ENCODE measurements at places on chromosomes 11 and 22. TPM values are rescaled to one million over a fixed set of nuclear protein-coding genes. Genes with fewer than 3 reads are reported as not detected.
A peak's percentile ranks its signal among the peaks of the same experiment; 100 is the strongest.

DNA sequence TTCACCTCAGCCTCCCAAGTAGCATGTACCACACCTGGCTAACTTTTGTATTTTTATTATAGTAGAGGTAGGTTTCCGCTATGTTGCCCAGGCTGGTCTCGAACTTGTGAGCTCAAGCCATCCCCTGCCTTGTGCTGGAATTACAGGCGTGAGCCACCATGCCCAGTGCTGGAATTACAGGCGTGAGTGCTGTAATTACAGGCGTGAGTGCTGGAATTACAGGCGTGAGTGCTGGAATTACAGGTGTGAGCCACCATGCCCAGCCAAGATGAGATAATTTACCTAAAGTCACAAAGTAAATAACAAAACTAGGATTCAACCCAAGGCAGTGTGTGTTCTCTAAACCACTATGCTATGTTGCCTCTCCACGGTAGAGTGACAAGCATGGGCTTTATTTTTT lies 3.6 kb upstream of the UBXN1 start:
- no peak overlapping the region for H3K27ac ChIP-seq
- DNase-seq: no peak
- peaks cover 20% of the 10 kb centered on the region for H3K4me1 ChIP-seq
- peaks cover 11% of the 10 kb centered on the region for H3K36me3 ChIP-seq

DNA sequence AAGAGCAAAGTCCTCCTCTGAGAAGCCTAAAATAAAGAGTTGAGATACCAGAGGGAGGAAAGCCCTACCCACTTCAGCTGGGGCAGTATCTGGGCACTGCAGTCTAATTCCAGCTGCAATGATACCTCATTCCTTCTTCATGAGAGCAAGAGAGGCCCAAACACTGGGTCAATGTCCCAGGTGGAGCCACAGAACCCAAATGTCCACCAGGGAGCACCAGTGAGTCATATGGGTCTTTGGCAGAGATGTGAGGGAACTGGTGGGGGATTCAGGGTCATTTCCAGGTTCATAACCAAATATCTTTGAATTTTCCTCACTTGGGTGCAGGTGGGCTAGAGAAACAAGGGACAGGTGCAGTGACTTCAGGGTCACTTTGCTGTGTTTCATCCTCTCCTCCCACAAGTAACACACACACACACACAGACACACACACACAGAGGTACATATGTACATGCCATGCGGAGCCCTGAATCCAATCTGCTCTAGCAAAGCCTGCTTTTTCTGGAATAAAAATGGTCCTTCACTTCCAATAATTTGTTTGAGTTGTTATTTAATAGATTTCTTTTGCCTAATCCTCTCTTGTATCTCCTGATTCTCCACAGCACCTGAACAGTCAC lies 585.4 kb downstream of the SOX6 start:
- no peaks in the 10 kb centered on the region for H3K27me3 ChIP-seq
- no peaks in the 10 kb centered on the region for H3K4me1 ChIP-seq
- peak; percentile 66 for DNase-seq
- no peak overlapping the region for H3K27ac ChIP-seq
- H3K36me3 ChIP-seq: no peaks in the 10 kb centered on the region

- H3K36me3 ChIP-seq: no peaks in the 10 kb centered on the region
- peaks cover 11% of the 10 kb centered on the region for H3K4me1 ChIP-seq
- H3K27ac ChIP-seq: no peak overlapping the region
- no peak for DNase-seq
- no peaks in the 10 kb centered on the region for H3K27me3 ChIP-seq
These were observed 371 bp downstream of the SMCO4 start for GRCh38 chr11:93542811-93543229.

DNA sequence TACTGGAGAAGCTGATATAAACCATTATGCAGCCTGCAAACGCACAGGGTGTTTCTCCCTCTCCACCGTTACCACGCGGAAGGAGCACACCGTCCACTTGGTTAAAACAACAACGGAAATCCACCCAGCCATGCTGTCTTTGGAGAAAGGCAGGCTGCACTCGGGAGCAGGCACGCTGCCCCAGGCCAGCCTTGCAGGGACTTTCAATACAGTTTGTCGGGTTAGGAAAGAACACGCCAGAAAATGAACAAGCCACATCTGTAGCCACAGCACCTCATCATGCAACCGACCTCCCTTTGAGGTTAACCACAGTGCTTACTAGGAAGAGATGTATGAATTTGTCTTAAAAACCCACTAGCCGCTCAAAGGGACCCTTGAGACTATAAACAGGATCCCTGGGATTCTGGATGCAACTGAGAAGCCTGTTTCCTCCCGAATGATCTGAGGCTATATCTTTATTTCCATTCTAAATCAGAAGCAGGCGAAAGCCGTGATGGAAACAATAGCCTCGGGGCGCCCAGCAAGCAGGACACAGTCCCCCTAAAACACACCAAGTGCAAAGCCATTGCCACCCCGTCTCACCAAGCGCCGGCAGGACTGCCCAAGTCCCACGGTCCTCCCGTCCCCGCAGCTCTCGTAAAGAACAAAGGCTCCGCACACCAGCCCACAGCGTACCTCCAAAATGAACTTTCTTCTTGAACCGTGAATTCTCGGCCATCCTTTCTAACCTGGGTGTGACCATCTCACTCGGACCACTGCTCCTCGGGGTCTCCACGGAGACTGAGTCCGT lies 318.9 kb downstream of the CTTN start:
- H3K36me3 ChIP-seq: no peaks in the 10 kb centered on the region
- no peaks in the 10 kb centered on the region for H3K4me1 ChIP-seq
- no peaks in the 10 kb centered on the region for H3K27me3 ChIP-seq
- no peak overlapping the region for H3K4me3 ChIP-seq
- no peak overlapping the region for H3K27ac ChIP-seq

GRCh38 chr11:96063053-96063452 lies 139.1 kb upstream of the MTMR2 start:
- H3K27me3 ChIP-seq: no peaks in the 10 kb centered on the region
- DNase-seq: no peak
- H3K4me3 ChIP-seq: no peak overlapping the region
- no peaks in the 10 kb centered on the region for H3K36me3 ChIP-seq
- H3K27ac ChIP-seq: no peak overlapping the region

The SOX6 gene
- total RNA-seq: 18.5 TPM

The DDTL gene
- total RNA-seq: 1.1 TPM

The NELL1 gene
- not detected for total RNA-seq

The FOXRED1 gene
- 12.8 TPM for total RNA-seq

Measured in SJSA1 (cell line).